Stimulated activated CD8-positive, alpha-beta memory T cell treated with anti-CD3 and anti-CD28 coated beads, Interleukin-15, amount 100 ng/mL, for 24 hours (primary cell): ENCODE measurements at places on chromosomes 6 and 20.

GRCh38 chr20:22801528-22801927, 217.2 kb upstream of the FOXA2 start:
- DNase-seq = no peak

DNA sequence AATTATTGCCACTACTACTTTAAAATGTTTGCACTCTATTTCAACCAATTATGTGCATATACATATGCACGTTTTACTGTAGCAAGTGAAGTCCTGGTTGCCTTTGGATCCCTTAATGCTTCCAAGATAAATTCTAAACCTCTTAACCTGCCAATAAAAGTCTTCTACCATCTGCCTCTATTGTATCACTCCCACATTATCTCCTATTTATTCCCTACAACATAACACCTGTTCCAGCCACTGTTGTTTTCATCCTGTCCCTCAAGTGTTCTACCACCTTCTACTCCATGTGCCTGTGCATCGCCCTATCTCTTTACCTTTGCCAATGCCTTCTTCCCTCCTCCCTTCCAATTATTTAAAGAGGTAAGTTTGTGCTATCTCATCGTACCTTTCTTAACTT, 499.0 kb upstream of the RNF217 start:
- DNase-seq = no peak

DNA sequence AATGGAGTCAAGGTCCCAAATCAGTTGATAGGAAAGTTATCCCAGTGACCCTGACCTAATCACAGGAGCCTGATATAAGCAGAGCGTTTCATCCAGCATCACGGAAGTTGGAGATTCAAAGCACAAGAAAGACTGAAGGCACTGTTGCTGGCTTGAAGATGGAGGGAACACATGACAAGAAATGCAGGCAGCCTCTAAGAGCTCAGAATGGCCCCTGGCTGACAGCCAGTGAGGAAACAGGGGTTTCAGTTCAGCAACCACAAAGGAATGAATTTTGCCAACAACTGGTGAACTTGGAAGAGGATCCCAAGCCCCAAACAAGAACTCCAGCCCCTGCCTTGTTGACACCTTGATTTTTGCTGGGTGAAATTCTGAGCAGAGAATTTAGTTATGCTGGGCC, 778.5 kb downstream of the MAFB start:
- DNase-seq = no peak

DNA sequence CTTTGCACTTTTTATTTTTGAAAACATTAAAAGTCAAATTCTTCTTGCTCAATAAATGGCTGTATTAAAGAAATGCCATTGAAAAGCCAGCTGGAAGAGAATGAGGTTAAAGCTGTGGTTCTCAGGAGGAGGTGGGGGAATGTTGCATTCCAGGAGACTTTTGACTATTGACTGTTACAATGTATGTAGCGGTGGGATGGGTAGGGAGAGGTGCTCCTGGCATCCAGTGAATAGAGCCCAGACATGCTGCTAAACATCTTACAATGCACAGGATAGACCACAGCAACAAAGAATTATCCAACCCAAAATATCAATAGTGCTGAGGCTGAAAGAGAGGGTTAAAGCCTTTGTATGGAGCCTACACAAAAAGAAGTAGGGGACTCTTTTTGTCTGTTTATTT, 295.9 kb downstream of the NKAIN2 start:
- no peak for DNase-seq

GRCh38 chr6:145006914-145007313, 721.8 kb downstream of the UTRN start:
- DNase-seq = no peak

- no peak for DNase-seq
These were observed 45.2 kb upstream of the RALY start for GRCh38 chr20:33948480-33948879.

GRCh38 chr6:130682066-130682465, 145.1 kb upstream of the SMLR1 start:
- no peak for DNase-seq

GRCh38 chr20:48928832-48929725, 7.6 kb downstream of the ARFGEF2 start:
- no peak for DNase-seq

DNA sequence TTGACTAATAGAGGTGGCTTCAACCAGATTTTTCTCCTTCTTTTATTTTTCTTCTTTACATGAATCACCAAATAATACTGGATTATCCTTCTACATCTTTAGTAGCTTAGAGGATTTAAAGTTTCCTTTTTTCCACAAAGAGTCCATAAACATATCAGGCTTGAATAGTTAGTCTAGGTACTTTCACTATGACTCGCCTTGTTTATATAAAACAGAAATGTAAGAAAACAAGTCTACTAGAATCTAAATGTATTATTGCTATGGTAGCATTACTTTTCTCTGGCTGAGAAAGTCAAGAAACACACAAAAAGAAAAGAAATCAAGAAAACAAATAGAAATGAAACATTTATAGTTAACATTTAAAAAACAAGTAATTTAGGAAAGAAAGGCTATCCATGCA, 215.2 kb downstream of the PTPRK start:
- DNase-seq = no peak

- DNase-seq = no peak
These were observed 5.5 kb upstream of the OOEP start for GRCh38 chr6:73375216-73375615.

GRCh38 chr6:44388887-44389286, 1.4 kb downstream of the CDC5L start:
- no peak for DNase-seq

GRCh38 chr6:814378-815347, 121.7 kb upstream of the EXOC2 start:
- no peak for DNase-seq

GRCh38 chr20:6827472-6827871, 60.0 kb downstream of the BMP2 start:
- no peak for DNase-seq

- DNase-seq = no peak
These were observed 70.7 kb upstream of the POPDC3 start for GRCh38 chr6:105250533-105250932.

DNA sequence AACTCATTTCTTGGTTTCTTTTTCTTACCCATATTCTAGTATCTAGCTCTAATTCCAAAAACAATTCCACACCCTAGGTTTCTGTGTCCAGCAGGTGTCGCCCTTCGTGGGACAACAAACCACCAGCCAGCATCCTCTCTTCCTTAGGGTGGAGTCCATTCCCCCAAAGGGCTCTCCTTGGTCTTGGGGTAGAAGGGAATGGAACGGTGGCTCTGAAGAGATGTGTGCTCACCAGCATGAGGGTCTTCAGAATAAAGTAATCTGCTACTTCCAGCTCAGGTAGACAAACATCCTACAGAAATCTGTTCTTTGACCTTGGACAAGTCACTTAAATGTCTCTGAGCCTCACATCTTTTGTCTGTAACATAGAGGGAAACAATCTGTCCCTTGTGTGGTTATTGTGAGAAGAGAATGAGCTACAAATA, 7.2 kb downstream of the HLA-DMB start:
- DNase-seq = peak; percentile 61

DNA sequence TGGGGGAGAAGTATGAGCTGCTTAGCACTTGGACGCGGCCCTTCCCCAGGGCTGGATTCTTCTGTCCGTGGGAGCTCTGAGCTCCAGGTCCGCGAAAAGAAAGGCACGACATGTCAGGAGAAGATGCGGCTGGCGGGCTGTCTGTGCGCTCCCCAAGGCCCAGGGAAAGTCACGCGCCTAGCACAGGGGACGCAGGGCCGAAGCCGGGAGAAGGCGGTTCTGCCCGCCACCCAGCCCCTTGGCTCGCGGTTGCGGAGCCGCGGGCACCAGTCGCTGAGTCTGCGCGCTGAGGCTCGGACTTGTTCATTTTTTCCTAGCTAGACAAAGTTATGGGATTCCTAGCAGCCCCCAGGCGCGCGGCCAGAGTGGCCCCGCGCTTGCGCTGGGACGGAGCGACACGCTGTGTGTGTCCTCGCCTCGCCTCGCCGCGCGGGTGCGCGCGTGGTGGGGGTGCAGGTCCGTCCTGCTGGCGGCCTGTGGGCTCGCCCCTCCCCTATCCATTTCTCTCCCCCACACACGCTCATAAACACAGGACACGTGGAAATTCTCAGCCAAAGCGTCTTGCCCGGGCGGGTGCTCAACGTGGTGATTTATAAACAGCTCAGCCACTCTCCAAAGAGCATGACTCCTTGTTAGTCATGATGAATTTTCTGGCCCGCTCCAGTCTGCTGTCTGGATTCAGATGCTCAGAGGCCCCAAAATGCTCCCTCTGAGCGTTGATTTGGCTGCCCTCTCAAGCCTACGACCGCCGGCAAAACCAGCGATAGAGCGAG, 1.9 kb upstream of the POU3F2 start:
- no peak for DNase-seq

DNA sequence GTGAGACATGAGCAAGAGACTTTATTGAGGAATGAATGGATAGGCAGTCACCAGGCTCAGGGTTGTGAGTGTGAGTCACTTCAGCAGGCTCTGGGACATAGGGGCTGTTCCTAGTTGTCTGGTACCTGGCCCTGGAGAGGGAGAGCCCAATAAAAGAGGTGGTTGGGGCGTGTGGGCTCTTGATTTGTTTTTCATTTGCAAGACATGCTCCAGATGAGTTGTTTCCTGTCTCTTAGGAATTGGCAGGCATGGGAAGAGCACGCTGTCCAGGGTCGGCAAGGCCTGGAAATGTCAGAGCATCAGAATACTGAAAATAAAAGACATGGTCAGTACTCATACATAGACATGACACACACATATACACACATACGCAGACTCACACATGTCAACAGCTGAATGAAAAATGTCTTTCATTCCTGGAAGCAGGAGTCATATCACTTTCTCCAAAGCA, 166.3 kb upstream of the SULF2 start:
- no peak for DNase-seq

GRCh38 chr6:12479881-12480280, 189.7 kb downstream of the EDN1 start:
- no peak for DNase-seq

GRCh38 chr6:75603106-75603420, 1.4 kb downstream of the SENP6 start:
- DNase-seq = no peak

GRCh38 chr20:24662322-24662721, 192.9 kb downstream of the SYNDIG1 start:
- no peak for DNase-seq

DNA sequence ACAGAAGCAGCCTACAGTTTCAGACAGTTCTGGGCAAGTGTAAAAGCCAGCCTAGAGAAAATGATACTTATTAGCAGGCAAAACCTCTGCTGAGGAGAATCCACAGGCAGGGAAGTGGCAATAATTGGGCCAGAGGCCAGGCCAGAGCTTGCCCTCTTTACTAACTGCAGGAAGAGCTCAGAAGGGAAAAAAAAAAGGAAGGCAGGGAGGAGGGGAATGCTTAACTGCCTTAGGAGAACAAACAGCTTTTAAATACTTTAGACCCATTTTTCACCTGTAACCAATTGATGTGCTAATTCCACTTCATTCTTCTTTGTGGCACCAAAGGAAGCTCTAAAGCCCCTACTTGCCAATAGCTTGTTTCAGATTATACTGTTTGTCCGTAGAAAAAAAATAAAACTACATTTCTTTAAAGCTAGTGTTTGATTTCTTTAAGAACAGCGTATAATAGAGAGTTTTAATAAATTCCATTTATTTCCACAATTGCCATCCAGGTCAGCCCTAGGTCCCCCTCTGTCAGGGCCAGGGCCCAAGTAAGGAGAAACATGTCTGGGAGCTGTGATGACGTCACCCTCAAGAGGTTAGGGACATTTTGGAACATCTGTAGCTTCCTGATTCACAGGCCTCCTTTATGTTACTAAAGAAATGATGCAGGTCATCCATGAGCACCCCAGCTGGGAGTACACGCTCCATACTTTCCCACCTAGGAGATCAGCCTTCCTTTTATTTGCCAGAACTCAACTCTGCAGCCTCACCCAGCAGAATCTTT, 384.3 kb downstream of the CDC5L start:
- DNase-seq = no peak

GRCh38 chr6:27545271-27546046, 72.6 kb upstream of the ZNF184 start:
- DNase-seq = peak; percentile 13

GRCh38 chr20:53565254-53565653, 28.4 kb downstream of the ZNF217 start:
- no peak for DNase-seq

DNA sequence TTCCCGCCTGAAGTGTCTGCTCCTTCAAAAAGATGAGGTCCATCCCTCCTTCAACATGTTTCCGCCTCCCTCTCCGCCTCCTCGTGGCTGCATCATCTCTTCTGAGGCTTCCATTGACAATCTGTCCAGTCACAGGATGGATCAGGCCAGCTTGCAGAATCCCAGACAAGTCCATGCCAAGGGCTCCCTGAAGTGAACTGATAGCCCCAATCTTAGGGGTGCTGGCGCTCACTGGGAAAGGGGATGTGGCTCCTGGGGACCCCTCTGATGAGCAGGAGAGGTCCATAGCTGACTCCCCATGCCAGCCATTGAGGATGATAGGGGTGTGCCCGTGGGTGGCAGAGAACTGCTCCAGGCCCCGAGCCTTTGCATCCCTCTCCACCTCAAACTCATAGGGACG, 48.6 kb upstream of the EMILIN3 start:
- DNase-seq = no peak

DNA sequence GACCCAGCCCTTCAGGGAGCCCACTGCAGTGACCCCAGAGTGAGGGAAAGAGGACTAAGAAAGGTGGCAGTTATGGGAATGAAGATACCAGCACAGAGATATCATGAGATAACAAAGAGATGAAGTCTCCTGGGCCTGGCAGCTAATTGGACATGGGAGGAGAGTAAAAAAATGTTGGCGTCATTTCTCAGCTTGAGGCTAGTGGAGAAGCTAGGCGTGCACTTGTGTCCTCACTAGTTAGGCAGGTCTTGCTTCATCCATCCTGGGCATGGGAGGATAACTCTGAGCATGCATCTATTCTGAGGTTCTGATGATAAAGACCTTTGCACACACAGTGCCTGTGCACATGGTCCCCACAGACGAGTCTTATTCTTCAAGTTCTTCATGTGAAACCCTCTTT, 4.1 kb upstream of the GFOD1 start:
- DNase-seq = no peak

GRCh38 chr6:34144581-34145160, 1.2 kb downstream of the GRM4 start:
- DNase-seq = no peak

DNA sequence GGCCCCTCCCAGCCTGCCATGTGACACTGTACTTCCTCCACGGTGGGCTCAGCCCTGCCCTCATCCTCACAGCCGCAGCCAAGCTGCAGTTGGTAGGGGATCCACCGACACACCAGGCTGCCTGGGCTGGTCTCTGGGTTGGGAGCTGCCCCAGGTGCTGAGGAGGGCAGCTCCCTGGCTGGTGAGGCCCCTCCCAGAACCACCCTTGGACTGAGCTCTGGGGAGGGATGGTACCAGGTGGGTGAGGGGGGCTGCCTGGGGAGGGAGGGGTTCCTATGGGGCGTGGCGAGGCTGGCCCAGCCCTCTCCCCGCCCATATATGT, 185 bp upstream of the TNFRSF6B start:
- no peak for DNase-seq

DNA sequence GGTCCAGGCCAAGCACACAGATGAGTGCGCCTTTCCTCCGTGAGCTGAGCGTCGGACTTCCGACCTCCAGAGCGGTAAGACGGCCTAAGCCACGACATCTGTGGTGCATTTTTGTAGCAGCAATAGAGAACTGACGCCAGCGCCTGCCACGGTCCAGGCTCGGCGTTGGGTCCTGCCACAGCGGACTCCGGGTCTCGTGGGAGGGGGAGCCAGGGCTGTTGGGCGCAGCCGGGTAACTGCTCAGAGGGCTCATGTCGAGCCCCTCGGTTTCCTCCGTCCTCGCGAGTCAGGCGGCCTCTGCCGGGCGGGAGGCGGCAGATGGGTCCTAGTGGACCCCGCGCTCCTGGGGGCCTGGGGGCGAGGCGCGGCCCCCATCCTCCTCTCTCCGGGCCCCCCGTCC, 216.1 kb downstream of the QKI start:
- no peak for DNase-seq
